ENCODE measurements at places on chromosomes 2 and 18.

- H3K27ac ChIP-seq = no peak overlapping the region
- H3K4me3 ChIP-seq = no peak overlapping the region
- H3K27me3 ChIP-seq = no peaks in the 10 kb centered on the region
- peaks cover 72% of the 10 kb centered on the region for H3K36me3 ChIP-seq
Measured at GRCh38 chr2:230205034-230205433, 14.8 kb downstream of the SP110 start.

- H3K36me3 ChIP-seq = no peaks in the 10 kb centered on the region
- DNase-seq = no peak
- no peaks in the 10 kb centered on the region for H3K4me1 ChIP-seq
- no peaks in the 10 kb centered on the region for H3K27me3 ChIP-seq
Measured at GRCh38 chr2:199258291-199258690, 199.4 kb downstream of the SATB2 start.

- no peaks in the 10 kb centered on the region for H3K27me3 ChIP-seq
- H3K27ac ChIP-seq = no peak overlapping the region
- DNase-seq = no peak
- H3K4me3 ChIP-seq = no peak overlapping the region
- no peaks in the 10 kb centered on the region for H3K4me1 ChIP-seq
Measured at GRCh38 chr2:217920879-217921603, 81.8 kb downstream of the TNS1 start.

GRCh38 chr2:127575185-127575765 lies 39.8 kb downstream of the MYO7B start:
- H3K27ac ChIP-seq = no peak overlapping the region
- peak; percentile 67 for DNase-seq
- no peaks in the 10 kb centered on the region for H3K36me3 ChIP-seq

- peaks cover 3% of the 10 kb centered on the region for H3K4me1 ChIP-seq
- no peaks in the 10 kb centered on the region for H3K27me3 ChIP-seq
- DNase-seq = no peak
Measured at GRCh38 chr2:3729055-3729448, 25.7 kb downstream of the DCDC2C start.

DNA sequence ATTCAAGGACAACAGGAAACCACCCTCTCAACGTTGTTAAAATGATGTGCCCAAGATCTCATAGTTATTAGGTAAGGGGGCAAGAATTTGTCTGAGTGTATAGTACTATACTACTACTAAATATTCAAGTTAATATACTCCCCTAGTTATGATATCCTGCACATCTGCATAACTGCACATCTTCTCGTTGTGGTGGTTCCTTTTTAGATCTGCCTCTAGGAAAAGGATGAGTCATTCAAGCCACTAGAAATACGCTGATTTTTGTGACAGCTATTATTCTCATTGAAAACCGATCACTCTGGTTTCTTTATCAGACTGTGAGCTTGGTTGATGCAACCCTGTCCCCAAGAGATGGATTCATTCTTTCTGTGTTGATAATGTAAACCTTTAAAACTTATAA lies 1067.0 kb upstream of the FANCL start:
- H3K27me3 ChIP-seq = no peaks in the 10 kb centered on the region
- no peak overlapping the region for H3K4me3 ChIP-seq
- DNase-seq = peak; percentile 11

GRCh38 chr2:38037325-38037724 lies 38.6 kb downstream of the CYP1B1 start:
- H3K36me3 ChIP-seq = no peaks in the 10 kb centered on the region
- H3K4me1 ChIP-seq = peaks cover 8% of the 10 kb centered on the region
- no peak overlapping the region for H3K4me3 ChIP-seq
- no peak overlapping the region for H3K27ac ChIP-seq
- H3K27me3 ChIP-seq = peaks cover 11% of the 10 kb centered on the region
- no peak for DNase-seq

DNA sequence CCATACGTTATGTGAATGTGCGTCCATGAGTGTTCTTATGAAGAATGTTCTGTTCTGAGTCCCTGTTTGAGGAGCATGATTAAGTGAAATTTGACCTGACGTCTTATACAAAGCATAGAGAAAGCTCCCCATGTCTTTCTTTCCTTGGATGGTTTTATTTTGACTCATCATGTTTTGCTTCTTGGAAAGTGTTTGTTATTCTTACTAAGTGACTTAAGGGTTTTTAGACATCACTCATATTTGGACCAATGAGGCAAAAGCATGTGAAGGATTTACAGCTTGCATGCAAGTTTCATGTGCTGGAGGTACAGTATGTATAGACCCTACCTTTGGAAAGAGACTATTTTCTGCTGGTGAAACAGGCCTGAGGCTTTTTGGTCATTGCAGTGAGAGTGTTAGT lies 33.5 kb upstream of the ZEB2 start:
- H3K4me3 ChIP-seq = no peak overlapping the region
- no peaks in the 10 kb centered on the region for H3K36me3 ChIP-seq
- DNase-seq = no peak
- H3K27me3 ChIP-seq = no peaks in the 10 kb centered on the region
- no peaks in the 10 kb centered on the region for H3K4me1 ChIP-seq

DNA sequence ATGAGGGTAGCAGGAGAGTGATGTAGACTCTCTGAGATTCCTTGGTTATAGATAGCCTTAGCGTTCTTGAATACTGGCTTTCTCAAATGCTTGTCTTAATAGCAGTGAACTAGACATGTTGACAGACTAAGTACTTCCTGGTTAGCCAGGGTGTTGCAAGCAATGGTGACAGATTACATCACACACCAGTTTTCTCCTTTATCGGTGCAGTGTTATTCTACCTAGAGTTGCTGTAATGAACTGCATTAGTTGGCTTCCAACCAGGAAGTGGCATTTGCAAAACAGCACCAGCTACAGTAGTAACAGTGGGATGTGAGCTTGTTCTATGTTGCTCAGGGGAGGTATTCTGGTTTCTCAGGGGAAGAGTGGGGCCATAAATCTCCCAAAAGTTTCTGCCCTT lies 582.2 kb upstream of the DDX18 start:
- no peaks in the 10 kb centered on the region for H3K36me3 ChIP-seq
- H3K4me1 ChIP-seq = no peaks in the 10 kb centered on the region
- H3K27ac ChIP-seq = no peak overlapping the region
- H3K4me3 ChIP-seq = no peak overlapping the region
- no peaks in the 10 kb centered on the region for H3K27me3 ChIP-seq
- DNase-seq = no peak

DNA sequence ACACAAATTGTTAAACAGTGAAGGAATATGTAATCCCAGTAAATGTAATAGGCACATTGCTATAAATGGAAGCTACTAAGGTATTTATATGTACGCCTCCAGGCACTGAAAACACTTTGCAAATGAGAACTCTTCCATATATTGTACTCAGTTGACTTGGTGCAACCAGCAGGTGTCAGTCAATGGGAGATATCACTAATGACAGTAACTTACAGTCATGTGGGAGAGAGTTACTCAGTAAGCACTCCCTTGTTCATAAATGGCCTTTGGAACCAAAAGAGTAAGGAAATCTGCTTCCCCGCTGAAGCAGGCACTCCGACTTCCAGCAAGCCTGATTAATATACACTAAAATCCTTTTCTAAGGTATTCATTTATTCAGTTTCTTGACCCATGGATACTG lies 5.9 kb downstream of the MDH1 start:
- H3K4me3 ChIP-seq = no peak overlapping the region
- H3K27ac ChIP-seq = no peak overlapping the region
- peaks cover 7% of the 10 kb centered on the region for H3K4me1 ChIP-seq
- no peak for DNase-seq
- H3K27me3 ChIP-seq = no peaks in the 10 kb centered on the region

- no peak overlapping the region for H3K27ac ChIP-seq
- no peaks in the 10 kb centered on the region for H3K27me3 ChIP-seq
- H3K4me3 ChIP-seq = peak overlapping the region; percentile 58
- no peaks in the 10 kb centered on the region for H3K36me3 ChIP-seq
- DNase-seq = no peak
- peaks cover 21% of the 10 kb centered on the region for H3K4me1 ChIP-seq
Measured at GRCh38 chr18:13610555-13611141, 115.7 kb downstream of the FAM210A start.

DNA sequence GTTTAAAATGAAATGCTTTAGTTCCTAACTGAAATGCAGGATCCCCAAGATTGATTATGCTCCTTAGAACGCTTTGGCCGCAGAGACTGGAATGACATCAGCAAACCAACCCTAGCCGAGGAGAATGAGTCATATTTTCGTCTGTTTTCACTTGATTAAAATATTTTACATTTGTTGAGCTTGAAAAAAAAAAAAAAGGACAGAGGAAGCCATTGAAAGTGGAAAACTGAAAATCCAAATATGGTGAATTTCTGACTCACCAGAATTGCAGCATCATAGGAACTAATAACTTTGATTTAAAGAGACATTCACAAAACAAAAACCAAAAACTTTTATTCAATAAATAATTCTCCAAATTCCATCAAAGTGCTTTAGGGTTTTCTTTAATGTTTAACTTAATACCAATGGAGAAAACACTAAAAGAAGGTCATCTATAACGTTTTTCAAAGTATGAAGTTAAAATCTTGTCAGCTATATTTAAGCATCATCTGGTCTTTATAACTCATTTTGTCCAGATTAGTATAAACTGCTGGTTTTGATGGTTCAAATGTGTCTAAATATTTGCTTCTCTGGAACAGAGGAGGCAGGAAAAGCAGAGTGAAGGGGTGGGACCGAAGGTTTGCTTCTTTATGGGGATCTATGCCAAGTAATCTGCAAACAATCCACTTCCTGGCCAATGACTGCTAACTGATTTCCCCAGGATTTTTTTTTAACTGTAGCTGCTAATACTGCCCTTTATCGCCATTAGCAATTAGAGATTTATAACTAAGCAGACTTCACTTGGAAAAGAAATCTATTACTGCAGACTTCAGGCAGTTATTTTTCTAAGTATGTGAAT lies 30.9 kb upstream of the COL5A2 start:
- no peak overlapping the region for H3K4me3 ChIP-seq
- no peak for DNase-seq
- no peaks in the 10 kb centered on the region for H3K36me3 ChIP-seq

DNA sequence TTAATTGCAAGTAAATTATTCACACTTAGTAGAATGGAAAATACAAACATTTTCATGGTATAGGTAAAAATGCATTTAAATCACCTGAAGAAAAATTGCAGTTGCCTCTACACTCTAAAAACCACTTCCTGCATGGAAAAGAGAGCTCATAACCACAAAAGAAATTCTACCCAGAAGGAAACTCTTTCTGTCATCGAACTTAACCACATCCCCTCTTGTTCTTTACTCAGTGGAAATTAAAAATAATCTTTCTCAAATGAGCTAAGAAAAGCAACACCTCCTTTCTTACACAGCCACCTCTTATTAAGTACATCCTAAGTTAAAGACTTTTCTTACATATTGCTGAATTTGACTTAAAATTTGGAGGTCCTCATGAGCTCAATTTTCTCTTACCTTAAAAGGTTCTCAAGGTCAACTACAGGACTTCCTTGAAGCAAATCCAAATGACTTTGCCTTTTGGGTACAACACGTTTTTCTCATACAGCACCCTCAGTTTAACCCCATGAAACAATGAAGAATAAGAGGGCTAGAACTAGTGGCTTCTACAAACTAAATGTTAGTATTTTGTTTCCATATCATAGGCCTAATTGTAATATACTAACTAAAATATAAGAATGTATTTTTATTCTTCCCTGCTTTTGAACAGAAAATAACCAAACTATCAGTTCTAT lies 109.1 kb upstream of the CRIM1 start:
- peak; percentile 79 for DNase-seq
- no peaks in the 10 kb centered on the region for H3K36me3 ChIP-seq
- no peak overlapping the region for H3K27ac ChIP-seq
- H3K4me3 ChIP-seq = no peak overlapping the region
- peaks cover 34% of the 10 kb centered on the region for H3K4me1 ChIP-seq

DNA sequence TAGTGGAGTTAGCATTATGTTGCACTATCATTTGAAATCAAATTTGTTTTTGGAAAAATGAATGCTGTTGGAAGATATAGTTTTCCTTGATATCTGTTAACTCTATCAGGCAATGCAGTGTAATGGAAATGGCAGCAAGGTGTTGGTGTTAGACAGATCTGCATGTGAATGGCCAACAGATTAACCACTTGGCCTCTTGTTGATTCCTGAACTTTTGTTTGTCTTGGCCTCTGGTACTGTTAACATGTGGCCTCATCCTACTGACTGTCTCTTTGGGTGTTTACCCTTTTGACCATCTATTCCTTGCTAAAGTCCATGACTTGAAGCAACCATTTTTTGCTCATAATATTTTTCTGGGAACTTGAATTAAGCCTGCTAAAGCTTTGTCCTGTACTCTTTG lies 110.2 kb upstream of the CDH2 start:
- H3K27ac ChIP-seq = no peak overlapping the region
- H3K36me3 ChIP-seq = no peaks in the 10 kb centered on the region
- DNase-seq = no peak
- H3K4me1 ChIP-seq = no peaks in the 10 kb centered on the region

- no peaks in the 10 kb centered on the region for H3K36me3 ChIP-seq
- H3K27ac ChIP-seq = no peak overlapping the region
- H3K27me3 ChIP-seq = no peaks in the 10 kb centered on the region
- peak; percentile 79 for DNase-seq
Measured at GRCh38 chr2:236512902-236513435, 56.7 kb upstream of the ACKR3 start.

DNA sequence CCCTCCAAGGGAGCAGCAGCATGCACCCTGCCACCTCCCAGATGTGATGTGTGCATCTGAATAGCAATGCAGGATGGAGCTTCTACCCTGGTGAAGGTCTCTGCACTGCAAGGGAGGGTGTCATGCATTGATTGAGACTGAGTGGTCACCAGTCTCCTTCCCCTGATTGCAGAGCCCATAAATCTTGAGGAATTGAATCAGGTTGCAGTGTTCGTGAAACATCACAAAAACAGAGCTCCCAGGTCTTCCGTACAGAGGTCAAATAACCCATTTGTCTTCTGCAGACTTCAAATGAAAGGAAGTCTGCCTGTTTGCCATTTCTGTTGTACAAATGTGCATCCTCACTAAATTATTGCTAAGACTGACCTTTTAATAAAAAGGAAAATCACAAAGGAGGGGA lies 136.8 kb downstream of the WDSUB1 start:
- H3K4me1 ChIP-seq = peaks cover 53% of the 10 kb centered on the region
- H3K36me3 ChIP-seq = peaks cover 4% of the 10 kb centered on the region
- H3K27me3 ChIP-seq = no peaks in the 10 kb centered on the region
- no peak for DNase-seq

Measured in common myeloid progenitor, CD34-positive (primary cell).